GM23338 (cell line): ENCODE measurements at places on chromosomes 5 and 9. TPM values are rescaled to one million over a fixed set of nuclear protein-coding genes. Genes with fewer than 3 reads are reported as not detected.

The PIGO gene
- 13.6 and 18.9 TPM in 2 replicates for total RNA-seq

The NCBP1 gene
- total RNA-seq: 60.2 and 63.4 TPM in 2 replicates

The SPATA31D4 gene
- total RNA-seq: not detected in 2 replicates

The CYSRT1 gene
- 1.4 and 2.0 TPM in 2 replicates for total RNA-seq

The STPG3 gene
- not detected in 2 replicates for total RNA-seq

The TMEM174 gene
- total RNA-seq: not detected in 2 replicates

The FAM170A gene
- not detected in 2 replicates for total RNA-seq

The GABRA1 gene
- 0.16 and 0.52 TPM in 2 replicates for total RNA-seq

GRCh38 chr9:108933231-108933717, 650 bp downstream of the ELP1 start:
- no peak for DNase-seq
- peaks cover 16% of the 10 kb centered on the region for H3K4me1 ChIP-seq
- H3K27me3 ChIP-seq: no peaks in the 10 kb centered on the region
- H3K27ac ChIP-seq: peak overlapping the region; percentile 96

DNA sequence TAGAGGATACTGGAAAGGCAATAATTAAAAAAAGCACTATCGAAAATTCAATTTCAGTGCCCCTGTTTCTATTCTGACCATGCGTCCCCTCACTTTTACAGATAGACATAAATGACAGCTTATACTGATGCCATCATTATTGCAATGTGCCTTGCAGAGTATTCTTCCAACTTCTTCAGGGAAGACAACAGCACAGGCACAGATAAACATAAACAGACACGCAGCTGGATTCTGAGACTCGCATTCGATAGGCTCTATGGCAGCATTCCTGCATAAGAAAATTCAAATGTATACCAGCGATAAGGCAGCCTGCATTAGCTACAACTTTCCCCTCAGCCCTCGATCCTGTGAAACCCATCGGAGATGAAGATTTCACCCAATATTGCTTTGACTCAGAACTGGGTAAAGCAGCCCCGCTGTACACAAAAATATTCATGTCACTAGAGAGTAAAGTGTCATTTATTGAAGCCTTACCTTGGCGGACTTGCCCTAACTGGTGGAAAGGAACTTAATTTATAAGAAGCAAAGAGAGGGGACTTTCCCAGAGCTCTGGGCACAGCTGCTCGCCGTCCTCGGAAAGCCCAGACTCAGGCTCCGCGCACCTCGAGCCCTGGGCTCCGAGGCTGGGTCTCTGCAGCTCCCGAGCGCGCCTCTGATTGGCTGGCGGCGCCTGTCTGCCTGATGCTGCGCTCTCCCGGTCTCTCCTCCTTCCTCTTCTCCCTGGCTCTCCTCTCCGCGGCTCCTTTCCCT, at the start of gene CDH18:
CDH18 (minus strand) TSS at position 589 of the 750 bp plus-strand sequence. CDS start 149,214 bp downstream, outside the sequence.
- H3K27me3 ChIP-seq: peaks cover 31% of the 10 kb centered on the region
- H3K36me3 ChIP-seq: no peaks in the 10 kb centered on the region
- H3K4me1 ChIP-seq: peaks cover 7% of the 10 kb centered on the region; the same call in 1 of the 2 replicates
- DNase-seq: peak; percentile 86

- no peak overlapping the region for H3K4me3 ChIP-seq
- H3K27ac ChIP-seq: peak overlapping the region; percentile 41; the same call in 1 of the 2 replicates
- no peaks in the 10 kb centered on the region for H3K36me3 ChIP-seq
These were observed 76.9 kb downstream of the MED27 start for GRCh38 chr9:132002643-132003318.

GRCh38 chr5:119270121-119270565, 85.7 kb upstream of the TNFAIP8 start:
- peak overlapping the region; percentile 74; the same call in 1 of the 2 replicates for H3K4me3 ChIP-seq
- 0 out of 2 replicates have a peak, but pooled peaks cover 13% of the 10 kb centered on the region for H3K4me1 ChIP-seq
- peaks cover 13% of the 10 kb centered on the region for H3K27me3 ChIP-seq
- no peak for DNase-seq
- H3K36me3 ChIP-seq: no peaks in the 10 kb centered on the region
- H3K27ac ChIP-seq: no peak overlapping the region

- DNase-seq: peak; percentile 82
- H3K27ac ChIP-seq: no peak overlapping the region
- no peak overlapping the region for H3K4me3 ChIP-seq
These were observed 267.2 kb downstream of the RAB3C start for GRCh38 chr5:58849921-58850667.

- peaks cover 82% of the 10 kb centered on the region for H3K27me3 ChIP-seq
- H3K36me3 ChIP-seq: no peaks in the 10 kb centered on the region
- no peaks in the 10 kb centered on the region; the same call in 1 of the 2 replicates for H3K4me1 ChIP-seq
- H3K4me3 ChIP-seq: peak overlapping the region; percentile 55; the same call in 1 of the 2 replicates
- DNase-seq: peak; percentile 19
These were observed 2.5 kb downstream of the LRRC26 start for GRCh38 chr9:137167277-137167746.

GRCh38 chr9:95025213-95026147, 292.0 kb downstream of the FANCC start:
- DNase-seq: no peak
- H3K27ac ChIP-seq: no peak overlapping the region
- no peaks in the 10 kb centered on the region for H3K4me1 ChIP-seq

- peaks cover 7% of the 10 kb centered on the region; the same call in 1 of the 2 replicates for H3K4me1 ChIP-seq
- H3K27ac ChIP-seq: no peak overlapping the region
- H3K4me3 ChIP-seq: peak overlapping the region; percentile 86
- no peak for DNase-seq
These were observed 1.3 kb downstream of the RPP25L start for GRCh38 chr9:34610434-34611206.

DNA sequence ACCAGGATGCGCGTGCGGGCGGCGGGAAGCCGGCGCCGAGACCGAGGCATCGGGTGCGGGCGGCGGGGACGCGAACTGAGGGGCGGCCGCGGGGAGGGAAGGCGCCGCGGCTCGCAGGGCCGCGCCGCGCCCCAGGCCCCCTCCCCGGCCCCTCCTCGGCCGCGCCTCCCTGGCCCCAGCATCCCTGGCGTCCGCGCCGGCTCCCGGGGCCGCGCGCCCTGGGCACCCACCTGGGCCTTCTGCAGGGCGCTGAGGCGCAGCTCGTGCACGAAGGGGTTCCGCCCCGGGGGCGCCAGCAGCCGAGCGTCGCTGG, 324 bp downstream of the LPCAT1 start:
- no peak for DNase-seq
- peaks cover 19% of the 10 kb centered on the region for H3K36me3 ChIP-seq
- peak overlapping the region; percentile 88 for H3K4me3 ChIP-seq
- H3K4me1 ChIP-seq: peaks cover 26% of the 10 kb centered on the region
- no peaks in the 10 kb centered on the region for H3K27me3 ChIP-seq

- DNase-seq: no peak
- H3K36me3 ChIP-seq: no peaks in the 10 kb centered on the region
- no peak overlapping the region for H3K4me3 ChIP-seq
These were observed 8.8 kb downstream of the ATP10B start for GRCh38 chr5:160843240-160843639.

- DNase-seq: no peak
- no peak overlapping the region for H3K4me3 ChIP-seq
- no peaks in the 10 kb centered on the region for H3K27me3 ChIP-seq
- no peak overlapping the region for H3K27ac ChIP-seq
- no peaks in the 10 kb centered on the region for H3K4me1 ChIP-seq
These were observed 36.2 kb downstream of the NUDT12 start for GRCh38 chr5:103526164-103526915.
